ENCODE measurements at places on chromosomes 5 and 9.
A peak's percentile ranks its signal among the peaks of the same experiment; 100 is the strongest.

GRCh38 chr9:127847833-127848755 is 6.4 kb downstream of the ENG start:
- DNase-seq = no peak

DNA sequence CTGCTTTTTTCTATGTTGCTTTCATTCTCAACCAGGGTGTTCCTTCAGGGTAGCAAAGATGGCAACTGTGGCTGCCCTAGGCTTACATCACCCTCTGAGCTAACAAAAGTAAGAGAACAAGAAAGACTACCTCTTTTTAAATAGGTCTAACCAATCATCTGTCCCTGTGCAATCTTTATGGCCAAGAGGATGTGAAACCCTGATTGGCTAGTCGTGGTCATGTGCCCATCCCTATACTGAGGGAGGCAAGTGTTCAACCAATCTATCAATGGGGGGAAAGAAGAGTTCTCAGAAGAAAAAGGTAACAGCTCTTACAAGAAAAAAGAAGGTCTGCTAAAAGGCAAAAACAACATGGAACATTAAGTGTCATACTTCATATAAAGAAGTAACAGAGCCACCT is 11.7 kb upstream of the SNCAIP start:
- DNase-seq = no peak

DNA sequence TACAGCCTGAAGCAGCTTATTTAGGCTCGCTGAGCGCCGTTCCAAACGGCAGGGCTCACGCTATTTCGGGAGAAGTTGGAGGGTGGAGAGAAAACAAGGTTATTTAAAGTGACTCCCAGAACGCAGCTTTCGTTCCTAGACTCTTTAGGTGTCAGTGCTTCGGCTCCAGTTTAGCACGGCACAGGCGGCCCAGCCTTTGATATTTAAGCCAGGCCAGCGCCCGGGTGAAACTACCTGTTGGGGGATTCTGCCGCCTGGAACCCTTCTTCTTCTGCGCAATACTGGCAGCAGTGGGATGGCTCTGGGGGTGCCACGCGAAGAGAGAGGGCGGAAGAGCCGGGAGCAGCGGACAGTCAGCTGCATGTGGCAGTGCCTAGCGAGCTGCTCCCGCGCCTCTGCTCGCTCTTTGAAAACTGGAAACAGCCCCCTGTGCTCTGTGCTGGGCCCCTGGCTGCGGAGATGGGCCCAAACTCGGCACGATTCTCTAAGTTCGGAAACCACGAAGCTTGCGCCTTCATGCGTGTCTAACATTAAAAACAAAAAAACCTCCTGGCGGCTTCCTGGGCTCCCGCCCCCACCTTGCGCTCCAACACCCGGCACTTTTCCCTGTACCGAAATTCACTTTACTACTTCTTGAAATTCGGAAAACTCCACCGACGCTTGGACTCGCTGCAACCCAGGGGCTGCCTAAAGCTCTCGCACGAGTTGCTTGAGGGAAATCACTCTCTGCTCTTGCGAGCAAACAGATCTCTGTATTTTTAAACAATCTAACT is 34.6 kb upstream of the NFIB start:
- DNase-seq = no peak

- DNase-seq = no peak
Observed at GRCh38 chr9:3758816-3759576, 233.2 kb upstream of the RFX3 start.

DNA sequence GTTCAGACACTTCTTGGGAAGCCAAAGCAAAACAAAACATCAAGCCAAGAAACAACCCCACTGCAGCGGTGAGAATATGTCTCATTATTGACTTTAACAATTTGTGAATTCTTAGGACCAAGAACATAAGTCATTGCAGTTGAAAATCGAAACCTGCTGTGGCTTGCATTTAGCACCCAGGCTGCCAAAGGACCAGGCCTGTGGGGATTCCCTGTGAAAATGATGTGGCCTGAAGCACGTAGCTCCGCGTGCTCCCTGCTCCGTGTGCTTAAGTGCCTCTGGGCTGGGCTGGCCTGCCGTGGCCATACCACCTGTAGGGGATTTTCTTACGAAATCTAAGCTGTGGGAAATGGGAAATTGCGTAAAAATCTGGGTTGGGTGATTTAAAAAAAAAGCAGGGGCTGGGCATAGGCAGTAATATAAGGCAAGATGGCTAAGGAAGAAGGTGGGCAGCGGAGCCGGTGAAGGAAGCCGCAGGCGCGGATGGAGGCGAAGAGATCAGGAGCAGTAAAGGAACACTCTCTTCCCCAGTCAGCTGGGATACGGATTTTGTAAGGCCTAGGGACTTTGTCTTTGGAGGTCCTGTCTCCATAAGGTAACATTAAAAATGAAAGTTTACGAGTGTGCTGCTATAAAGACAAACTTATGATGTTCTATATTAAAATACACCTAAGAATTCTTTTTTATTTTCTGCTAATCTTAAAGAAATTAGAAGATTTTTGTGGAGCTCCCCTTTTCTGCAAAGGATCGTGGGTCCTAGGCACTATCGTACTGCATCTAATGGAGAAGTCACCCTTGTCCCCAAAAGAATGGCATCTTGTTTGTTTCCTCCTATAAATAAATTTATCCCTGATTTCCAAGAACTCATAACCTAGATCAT is 189.6 kb upstream of the SEMA6A start:
- no peak for DNase-seq

- no peak for DNase-seq
Observed at GRCh38 chr9:98591696-98592095, 117.0 kb downstream of the GABBR2 start.

- no peak for DNase-seq
Observed at GRCh38 chr9:86573886-86574285, 219.7 kb upstream of the TUT7 start.

- DNase-seq = no peak
Observed at GRCh38 chr9:128677794-128678193, 11.2 kb upstream of the SET start.

DNA sequence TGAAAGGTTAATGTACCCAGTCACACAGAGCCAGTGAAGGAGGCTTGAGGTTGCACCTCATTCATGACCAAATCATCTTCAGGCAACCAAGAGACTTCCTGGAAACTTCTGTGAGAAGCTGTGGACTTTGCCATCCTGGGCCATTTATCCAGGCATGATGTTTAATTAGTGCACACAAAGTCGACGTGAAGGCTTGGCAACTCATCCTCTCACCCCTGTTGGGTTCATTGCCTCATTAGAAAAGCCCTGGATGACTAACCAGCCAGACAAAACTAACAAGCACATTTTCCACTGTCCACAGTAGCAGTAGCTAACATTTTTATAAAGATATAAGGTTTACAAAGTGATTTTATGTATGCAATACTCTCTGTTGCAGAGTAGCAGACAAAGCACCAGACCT is 65.7 kb upstream of the ZNF462 start:
- peak; percentile 45 for DNase-seq

DNA sequence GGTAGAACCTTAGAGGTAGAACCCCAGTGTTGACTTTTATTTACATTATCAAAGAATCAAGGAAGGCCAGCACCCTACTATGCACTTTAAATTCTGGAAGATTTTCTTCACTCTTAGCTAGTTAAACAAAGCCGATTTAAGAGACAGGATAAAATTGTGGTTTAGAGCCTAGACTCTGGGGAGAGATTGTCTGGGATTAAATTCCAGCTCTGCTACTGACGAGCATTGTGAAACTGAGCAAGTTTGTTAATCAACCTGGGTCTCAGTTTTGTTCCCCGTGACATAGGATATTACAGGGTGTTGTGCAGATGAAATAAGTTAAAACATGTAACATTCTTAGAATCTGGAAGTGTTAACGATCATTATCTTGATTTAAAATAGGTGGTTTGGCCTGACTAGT is 83.5 kb downstream of the FEM1C start:
- peak; percentile 61 for DNase-seq

- no peak for DNase-seq
Observed at GRCh38 chr5:55584398-55585205, 49.8 kb upstream of the PLPP1 start.

GRCh38 chr5:172583931-172584511 is 57.0 kb upstream of the NEURL1B start:
- DNase-seq = no peak

- no peak for DNase-seq
Observed at GRCh38 chr5:154345255-154345952, 100.4 kb upstream of the SAP30L start.

- DNase-seq = no peak
Observed at GRCh38 chr5:111857623-111858022, 100.6 kb upstream of the NREP start.

GRCh38 chr9:116941266-116941665 is 254.2 kb downstream of the TRIM32 start:
- no peak for DNase-seq

GRCh38 chr5:38208782-38209378 is 49.5 kb upstream of the EGFLAM start:
- peak; percentile 16 for DNase-seq

- DNase-seq = no peak
Observed at GRCh38 chr9:13513716-13514444, 234.4 kb upstream of the MPDZ start.

DNA sequence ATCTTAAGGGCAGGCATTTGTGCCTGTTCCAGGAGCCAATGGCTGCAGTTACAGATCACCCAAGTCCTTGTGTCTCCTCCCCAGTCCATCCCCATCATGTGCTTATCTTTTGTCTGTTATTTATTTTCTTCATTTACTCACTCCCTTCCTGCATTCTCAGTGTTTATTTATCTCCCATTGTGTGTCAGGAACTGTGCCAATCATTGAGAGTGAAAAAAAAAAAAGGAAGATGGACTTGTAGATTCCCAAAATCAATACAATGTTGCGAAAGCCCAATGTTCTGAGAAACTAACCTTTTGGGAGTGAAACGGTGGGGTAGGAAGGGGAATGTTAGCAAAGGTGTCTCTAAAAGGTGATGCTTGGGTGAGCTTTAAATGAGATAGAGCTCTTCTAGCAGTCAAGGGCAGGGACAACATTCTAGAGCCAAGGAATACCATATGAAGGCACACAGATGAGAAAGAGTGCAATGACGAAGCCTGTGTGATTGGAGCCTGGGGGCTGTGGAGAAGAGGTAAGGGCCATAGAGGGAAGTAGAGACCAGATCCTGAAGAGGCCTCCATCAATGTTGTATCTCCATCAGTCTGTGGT is 53.0 kb downstream of the CMYA5 start:
- no peak for DNase-seq

GRCh38 chr9:77561331-77562018 is 86.6 kb downstream of the GNA14 start:
- no peak for DNase-seq

- DNase-seq = no peak
Observed at GRCh38 chr5:17229313-17229712, 11.9 kb downstream of the BASP1 start.

- no peak for DNase-seq
Observed at GRCh38 chr5:157067005-157067404, 8.1 kb upstream of the HAVCR1 start.

GRCh38 chr5:159518371-159518770 is 188.1 kb upstream of the IL12B start:
- DNase-seq = peak; percentile 60

DNA sequence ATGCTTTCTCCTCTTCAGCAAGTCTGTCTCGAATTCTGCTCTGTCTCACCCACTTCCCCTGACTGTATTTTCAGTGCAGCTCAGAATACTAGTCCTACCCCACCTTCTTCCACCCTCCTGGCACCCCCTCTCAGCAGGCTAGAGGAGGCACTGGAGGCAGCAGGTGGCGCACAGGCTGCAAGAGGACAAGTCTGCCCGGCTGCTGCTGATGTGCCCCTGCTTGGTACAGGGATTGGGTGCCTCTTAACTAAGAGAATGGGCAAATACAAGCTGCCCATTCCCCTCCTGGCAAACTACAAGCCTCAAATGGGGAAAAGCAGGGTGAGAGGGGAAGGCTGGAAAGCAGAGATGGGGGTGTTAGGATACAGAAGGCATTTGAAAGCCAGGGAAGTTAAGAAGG is 5.1 kb downstream of the TLN1 start:
- DNase-seq = peak; percentile 36

DNA sequence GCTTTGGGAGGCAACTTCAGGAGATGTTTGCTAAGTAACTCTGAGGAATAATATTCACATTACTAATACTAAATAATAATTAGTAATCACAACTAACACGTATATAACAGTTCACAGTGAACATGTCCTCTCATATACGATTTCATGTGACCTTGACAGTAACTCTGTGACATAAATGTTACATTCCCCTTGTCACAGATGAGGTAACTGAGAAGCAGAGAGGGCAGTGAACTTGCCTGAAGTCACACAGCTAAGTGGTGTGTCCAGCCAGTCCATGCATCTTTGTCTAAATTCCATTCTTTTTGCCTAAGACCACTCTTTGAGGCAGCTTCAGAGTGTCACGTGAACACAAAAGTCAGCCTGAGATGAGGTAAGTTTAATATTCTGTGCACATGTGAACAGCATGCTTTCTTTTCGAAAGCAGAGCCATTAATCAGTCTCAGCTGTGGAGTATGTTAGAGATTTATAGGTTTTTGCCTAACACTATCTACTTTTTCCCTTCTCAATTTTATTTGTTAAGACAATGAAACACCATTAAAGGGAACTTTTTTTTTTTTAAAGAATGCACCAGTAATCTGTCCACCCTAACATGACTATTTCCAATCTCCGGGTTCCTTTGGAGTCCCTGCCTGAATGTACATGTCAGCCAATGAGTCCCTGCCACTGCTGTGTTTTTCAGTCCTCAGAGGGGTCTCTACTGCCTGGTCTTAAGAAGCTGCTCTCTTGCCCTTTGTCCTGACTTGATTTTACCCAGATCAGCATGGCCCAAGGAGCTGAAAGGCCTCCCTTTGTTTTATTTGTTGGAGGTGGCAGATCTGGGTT is 43.5 kb downstream of the SH3PXD2B start:
- peak; percentile 67 for DNase-seq

GRCh38 chr9:127351182-127352166 is 45.5 kb upstream of the SLC2A8 start:
- no peak for DNase-seq

DNA sequence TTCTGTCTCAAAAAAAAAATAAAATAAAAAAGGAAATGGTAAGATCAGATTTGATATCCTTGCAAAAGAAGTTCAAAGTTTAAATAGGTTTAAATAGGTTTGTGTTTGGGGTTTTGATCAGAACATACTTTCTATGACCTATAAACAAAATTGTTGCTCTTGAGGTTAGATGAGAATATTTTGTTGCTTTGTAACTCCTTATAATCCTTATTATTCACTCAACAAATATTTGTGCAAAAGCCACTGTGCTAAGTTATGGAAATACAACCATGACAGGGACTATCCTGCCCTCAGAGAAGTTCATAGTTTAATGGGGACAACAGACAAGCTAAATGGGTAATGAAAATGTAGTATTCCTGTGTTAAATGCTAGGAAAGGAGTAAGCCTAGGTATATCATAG is 71.5 kb downstream of the INVS start:
- DNase-seq = peak; percentile 24

- no peak for DNase-seq
Observed at GRCh38 chr9:90868555-90868954, 66.9 kb downstream of the SYK start.

- DNase-seq = no peak
Observed at GRCh38 chr9:99075246-99075912, 29.5 kb upstream of the TGFBR1 start.

GRCh38 chr5:145204743-145205142 is 630.4 kb downstream of the PRELID2 start:
- no peak for DNase-seq

Data from astrocyte (in vitro differentiated cells and primary cell).